ENCODE measurements at places on chromosomes 3 and 15. TPM values are rescaled to one million over a fixed set of nuclear protein-coding genes. Genes with fewer than 3 reads are reported as not detected.

The ZNF710 gene
- total RNA-seq: 9.4 TPM

DNA sequence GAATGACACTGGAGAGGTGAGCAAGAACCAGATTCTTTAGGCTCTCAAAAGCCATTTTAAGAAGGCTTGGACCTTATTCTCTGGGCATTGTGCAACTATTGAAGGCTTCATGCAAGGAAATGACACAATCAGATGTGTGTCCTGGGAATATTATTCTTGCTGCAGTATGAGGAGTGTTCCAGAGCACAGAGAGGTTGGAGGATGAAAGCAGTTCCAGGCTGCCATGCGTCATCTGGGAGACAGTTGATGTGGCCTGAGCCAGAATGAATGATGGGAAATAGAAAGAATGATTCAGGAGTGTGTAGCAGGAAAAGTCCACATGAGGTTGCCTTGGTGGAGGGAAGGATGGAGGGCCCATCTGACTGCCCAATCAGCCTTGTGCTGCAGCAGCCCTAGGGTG is 123.1 kb downstream of the CHCHD6 start:
- no peak for DNase-seq

GRCh38 chr3:114456742-114457141 is 162.9 kb downstream of the TIGIT start:
- DNase-seq: no peak

DNA sequence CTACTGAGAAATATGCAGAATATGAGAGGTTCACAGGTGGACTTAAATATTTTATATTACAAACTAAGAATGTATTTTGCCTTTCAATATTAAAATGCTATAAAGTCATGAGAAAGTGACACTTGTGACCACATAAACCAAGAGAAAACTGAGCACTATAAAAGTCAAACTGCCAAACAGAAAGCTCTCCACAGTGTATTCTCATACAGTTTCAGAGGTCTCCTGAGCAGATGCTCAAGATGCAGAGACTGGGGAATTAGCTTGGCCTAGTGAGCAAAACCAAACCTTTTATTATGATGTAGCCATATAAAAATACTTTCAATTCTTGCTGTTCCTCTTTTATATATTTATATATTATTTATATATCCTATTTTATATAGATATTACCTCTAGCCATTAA is 227.8 kb downstream of the TBC1D5 start:
- DNase-seq: no peak
